ENCODE measurements at places on chromosomes 4 and X. TPM values are rescaled to one million over a fixed set of nuclear protein-coding genes. Genes with fewer than 3 reads are reported as not detected.

The SSX3 gene
- total RNA-seq, result not detected

The SLC2A9 gene
- total RNA-seq, result 3.0 TPM

The CHRDL1 gene
- not detected for total RNA-seq

- no peak for DNase-seq
Observed at GRCh38 chrX:38754818-38755718, 46.2 kb upstream of the MID1IP1 start.

DNA sequence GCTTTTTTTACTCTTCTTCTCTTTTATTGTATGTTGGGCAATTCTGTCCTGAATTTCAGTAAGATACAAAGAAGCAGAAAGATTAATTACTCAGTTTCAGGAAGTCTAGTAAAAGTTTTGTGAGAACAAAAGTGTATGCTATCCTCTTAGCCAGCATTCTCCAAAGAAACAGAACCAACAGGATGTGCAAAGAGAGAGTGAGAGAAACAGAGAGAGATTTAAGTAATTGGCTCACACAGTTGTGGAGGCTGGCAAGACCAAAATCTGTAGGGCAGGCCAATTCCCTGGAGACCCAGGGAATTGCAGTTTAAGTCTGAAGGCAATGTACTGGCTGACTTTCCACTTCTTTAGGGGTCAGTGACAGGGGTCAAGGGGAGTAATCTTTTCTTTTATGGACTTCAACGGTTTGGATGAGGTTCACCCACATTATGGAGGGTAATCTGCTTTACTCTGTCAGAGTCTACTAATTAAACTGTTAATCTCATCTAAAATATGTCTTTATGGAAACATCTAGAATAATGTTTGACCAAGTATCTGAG lies 59.2 kb upstream of the SLC39A8 start:
- no peak for DNase-seq

GRCh38 chr4:8544282-8544681 lies 35.9 kb upstream of the GPR78 start:
- no peak for DNase-seq

- no peak for DNase-seq
Observed at GRCh38 chrX:133847340-133847994, 137.9 kb downstream of the GPC3 start.

GRCh38 chr4:41569961-41570360 lies 32.0 kb downstream of the LIMCH1 start:
- no peak for DNase-seq

DNA sequence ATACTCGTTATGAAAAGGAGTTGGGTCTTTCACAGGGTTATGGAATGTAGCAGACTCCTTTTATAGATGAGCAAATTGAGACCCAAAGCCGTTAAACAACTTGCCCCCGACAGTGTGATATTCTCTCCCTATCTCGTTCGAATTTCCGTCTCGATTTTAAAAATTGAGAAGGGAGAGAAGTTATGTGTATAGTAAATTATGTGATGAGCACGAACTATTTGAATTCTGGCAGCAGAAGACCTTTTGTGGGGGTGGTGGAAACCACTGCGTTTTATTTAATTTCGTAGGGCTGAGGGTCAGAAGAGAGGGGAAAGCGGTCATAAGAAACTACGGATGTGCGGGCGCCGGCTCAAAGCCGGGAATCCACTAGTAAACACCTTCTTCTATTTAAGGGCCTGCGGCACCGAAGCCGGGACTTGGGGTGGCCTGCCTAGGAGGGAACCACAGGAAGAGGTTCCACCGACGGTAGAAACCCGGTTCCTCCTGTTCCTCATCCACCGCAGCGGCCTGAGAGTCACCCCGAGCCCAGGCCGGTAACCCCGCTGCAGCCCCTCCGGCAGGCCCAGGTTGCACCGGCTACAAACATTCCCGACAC lies 1.5 kb upstream of the DDX3X start:
- no peak for DNase-seq

DNA sequence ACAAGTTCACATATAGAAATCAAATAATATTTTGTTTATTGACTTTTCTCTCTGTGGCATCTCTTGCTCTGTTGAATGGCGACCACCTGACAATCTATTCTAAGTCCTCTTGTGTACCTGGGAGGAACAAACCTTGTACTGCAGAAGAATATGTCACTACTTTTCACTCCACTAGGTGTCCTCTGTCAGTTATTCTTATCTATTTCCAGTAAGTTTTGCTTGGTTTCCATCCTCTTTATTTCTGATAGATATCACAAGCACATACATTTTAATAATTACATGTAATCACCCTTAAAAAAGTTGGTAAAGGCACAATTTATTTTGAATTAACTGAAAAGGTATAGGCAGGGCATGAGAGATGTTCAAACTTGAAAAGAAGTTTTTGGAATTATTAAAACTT lies 238.4 kb downstream of the SNCA start:
- no peak for DNase-seq
